ENCODE measurements at places on chromosomes 12 and 14.

- no peak for DNase-seq
Measured at GRCh38 chr14:101122237-101123141, 219.0 kb upstream of the RTL1 start.

DNA sequence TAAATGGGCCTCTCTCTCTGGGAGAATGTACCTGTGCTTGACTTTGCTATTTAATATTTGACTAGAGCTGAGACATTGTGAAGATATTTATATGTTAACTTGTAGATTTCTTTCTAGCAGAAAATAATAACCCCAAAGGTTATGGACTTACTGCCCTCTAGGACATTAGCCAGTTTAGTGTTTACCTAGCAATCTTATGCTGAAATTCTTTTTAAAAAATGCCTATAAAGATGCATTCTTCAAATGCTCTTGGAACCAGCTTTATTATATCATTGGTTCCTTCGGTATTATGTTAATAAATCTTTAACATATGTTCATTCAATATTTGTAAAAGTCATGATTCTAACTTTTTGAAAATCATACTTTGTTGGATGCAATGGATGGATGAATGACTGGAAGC, 28.0 kb downstream of the GPR19 start:
- no peak for DNase-seq

- DNase-seq, result no peak
Measured at GRCh38 chr12:121446750-121447149, 46.8 kb downstream of the RNF34 start.

- no peak for DNase-seq
Measured at GRCh38 chr12:124159655-124160054, 135.2 kb upstream of the RFLNA start.

DNA sequence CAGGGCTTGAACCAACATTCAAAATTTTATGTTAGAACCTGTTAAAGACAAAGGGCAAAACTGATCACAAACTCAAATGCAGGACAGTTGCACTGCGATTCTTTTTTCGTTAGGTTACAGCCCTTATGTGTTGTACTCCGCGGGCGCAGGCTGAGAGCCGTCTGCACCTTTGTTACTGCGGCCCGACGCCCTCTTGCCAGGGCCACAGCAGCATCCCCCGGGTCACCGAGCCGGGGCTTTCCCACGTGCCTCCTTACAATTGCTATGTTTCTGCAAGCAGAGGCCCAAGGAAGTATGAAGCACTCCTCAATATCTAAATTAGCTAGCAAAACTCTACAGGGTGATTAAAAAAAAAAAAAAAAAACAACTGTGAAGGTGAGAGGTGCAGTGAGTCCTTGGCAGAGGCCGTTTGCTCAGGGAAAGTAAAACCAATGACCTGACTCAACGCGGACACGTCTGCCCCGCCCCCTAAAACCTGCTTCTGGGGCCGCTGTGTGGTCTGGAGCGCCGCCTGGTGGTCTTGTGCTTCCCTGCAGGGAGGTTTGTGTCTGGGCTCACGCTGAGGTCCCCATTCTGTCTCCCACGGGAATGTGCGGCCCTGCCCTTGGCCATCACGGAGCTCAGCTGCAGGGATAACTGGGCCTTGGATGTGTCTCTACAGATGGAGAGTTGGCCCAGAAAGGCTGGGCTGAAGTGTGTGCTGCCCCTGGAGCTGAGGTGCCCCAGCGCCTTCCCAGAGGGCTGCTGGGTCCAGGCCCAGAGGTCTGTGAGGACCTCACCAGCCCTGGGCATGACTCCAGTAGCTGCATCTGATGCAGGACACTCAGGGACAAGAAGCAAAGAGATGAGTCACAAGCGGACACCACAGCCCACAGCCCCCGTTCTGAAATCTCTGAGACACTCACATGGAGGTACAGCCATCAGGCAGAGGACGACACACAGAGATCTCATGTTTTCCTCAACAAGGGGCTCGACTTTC, 418.5 kb downstream of the TMEM121 start:
- no peak for DNase-seq
